CD4-positive, alpha-beta T cell treated with Interleukin-12 subunit alpha and Interleukin-12 subunit beta, for 1 hour (primary cell): ENCODE measurements at places on chromosomes 7 and 10.

DNA sequence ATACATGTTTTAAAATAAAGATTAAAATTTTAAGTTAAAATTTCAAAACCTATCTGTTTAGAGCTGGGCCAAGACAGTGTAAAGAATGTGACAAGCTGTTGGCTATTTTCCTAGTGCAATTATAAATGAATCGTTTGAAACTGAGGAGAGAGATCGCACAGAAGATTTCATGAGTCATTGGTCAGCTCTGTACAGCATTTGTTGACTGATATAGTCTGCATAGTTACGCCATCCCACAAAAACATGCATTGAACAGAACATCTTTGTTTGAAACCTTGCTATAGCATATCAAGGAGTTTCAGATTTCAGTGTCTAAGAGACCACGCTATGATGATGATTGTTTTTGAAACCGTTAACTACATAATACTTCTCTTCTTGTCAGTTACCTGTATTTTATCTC, 1.3 kb upstream of the C10orf67 start:
- DNase-seq, result no peak

DNA sequence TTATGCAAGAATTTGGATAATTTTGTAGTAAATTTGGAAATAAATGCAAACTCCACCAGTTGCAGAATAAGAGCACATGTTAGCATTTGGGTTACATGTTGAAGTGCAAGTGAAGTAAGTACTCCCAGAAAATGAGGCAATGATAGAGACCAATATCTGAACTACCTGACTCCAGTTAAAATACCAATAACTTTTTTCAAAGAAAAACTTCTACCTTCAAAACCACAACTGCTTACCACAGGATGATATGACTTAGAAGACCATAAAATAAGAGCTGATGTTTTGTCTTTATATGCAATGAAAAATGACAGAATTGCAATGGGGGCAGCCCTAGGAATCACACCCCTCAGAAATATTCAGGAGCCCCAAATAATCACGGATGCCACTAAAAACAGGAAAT, 561.6 kb upstream of the TEX47 start:
- no peak for DNase-seq

GRCh38 chr10:71397296-71398212, 834 bp downstream of the CDH23 start:
- DNase-seq, result no peak

DNA sequence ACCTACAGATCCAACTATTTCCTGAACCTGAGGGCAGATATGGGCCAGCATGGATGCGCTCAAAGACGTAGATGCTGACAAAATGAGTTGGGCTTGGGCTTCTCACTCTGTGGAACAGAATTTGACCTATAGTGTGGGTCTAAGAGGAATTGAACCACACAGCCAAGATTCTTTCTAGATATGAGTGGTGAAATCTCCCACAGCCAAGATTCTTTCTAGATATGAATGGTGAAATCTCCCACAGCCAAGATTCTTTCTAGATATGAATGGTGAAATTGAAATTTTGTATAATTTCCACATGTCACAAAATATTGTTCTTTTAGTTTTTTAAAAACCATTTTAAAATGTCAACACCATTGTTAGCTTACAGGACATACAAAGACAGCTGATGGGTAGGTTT, 215.4 kb upstream of the LRGUK start:
- no peak for DNase-seq

GRCh38 chr10:44990302-44990655, 10.4 kb upstream of the ZNF22 start:
- no peak for DNase-seq

GRCh38 chr10:33743429-33743857, 409.0 kb upstream of the NRP1 start:
- no peak for DNase-seq

- DNase-seq, result peak; percentile 63
Measured at GRCh38 chr10:69045441-69046300, 42.2 kb upstream of the SRGN start.

DNA sequence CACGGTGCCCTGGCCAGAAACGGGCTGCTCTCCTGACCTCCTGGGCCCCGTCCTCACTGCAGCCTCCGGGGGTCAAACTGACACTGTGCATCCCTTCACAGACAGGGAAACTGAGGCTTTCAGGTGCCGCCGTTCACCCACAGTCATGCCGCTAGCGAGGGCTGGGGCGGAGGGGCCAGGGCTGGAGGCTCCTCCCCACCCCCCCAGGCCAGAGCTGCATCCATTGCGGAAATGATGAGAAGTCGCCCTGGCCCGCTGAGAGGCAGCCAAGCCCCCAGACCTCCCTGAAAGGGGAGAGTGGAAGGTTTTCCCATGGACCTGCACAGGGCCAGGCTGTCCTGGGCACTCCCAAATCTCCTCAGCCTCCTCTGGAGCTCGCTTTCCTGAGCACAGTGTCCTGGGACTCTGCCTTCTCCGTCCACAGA, 16.5 kb upstream of the INPP5A start:
- DNase-seq, result no peak

- DNase-seq, result no peak
Measured at GRCh38 chr10:95663496-95663895, 7.0 kb upstream of the ALDH18A1 start.

DNA sequence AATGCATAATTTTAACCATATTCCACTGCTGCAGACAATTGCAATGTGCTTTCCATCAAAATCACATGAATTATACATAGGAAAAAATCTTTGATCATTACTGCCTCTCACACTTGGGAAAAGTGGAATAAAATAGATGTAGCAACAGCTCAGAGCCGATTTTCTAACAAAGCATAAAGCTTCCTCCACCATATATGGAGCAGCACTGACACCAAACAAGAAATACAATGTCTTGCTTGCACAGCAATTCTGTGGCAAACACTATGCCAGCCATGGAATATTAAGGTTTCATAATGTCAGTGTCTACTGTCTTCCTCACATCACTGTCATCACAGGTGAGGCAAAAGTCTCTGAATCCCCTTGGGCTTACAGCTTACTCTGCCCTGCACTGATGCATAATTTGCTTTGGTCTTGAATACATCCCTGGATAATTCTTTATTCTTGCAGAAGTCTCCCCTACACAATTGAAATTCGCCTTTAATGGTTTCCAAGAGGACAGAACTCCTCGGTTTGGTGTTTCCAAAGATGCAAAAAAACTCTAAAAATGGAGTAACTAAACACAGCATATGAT, 198.5 kb downstream of the CACNA2D1 start:
- no peak for DNase-seq

DNA sequence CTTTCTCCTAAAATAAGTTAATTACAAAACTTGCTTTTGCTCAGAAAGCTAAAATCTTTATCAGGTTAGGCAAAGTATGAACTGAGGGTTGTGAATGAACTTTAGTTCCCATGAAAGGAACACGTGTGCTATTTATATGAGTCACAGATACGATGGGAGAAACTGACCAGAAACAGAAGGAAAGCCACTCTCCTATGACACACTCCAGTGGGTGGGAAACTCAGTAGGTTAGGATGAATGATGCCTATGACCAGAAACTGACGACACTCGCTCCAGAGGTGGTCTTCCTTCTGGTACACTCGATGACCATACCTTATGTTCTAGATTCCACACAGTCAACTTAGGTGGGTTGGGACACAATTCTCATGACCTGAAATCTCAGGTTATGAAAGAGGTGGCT, 215.7 kb upstream of the INHBA start:
- no peak for DNase-seq

DNA sequence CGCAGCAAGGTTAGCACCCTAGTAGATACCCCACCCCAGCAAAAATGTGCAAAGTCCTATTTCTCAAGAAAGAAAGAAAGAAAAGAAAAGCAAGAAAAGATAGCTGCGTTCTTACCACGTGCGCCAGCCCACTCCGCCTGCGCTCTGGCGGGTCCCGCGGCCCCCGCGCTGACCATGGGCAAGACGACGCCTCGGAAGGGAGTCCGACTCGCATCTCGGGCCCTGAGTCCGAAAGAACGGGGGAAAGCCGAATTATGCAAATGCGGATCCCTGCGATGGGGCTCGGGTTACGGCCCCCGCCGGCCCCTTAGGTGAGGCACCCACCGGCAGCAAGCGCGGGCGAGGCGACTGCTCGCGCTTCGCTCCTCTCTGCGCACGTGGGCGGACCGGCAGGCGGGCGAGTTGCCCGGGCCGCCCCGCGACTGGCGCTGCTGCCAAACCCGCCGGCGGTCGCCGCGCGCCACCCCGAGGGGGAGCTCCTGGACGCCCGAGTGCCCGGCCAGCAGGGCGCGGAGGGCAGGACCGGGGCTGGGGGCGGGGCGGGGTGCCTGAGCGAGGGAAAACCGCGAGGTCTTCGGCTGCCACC, 2.4 kb upstream of the EGR2 start:
- peak; percentile 52 for DNase-seq

DNA sequence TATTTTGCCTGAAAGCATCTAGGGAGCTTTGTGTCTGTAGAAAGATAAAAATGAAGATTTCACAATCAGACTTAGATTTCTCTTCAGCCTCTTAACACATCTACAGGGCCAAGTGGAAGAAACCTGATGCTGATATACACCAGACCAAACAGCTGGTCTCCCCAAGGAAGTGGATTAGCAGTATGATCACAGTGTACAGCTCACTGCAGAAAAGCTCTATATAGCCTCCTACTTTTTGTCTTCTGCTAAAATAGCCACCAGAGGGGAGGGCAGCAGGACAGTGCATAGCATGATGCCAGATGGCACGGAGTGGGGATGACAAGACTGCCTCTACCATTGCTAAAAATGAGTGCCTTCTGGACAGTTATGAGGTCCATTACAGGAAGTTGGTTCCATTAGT, 16.0 kb downstream of the FAM13C start:
- DNase-seq, result no peak

- DNase-seq, result no peak
Measured at GRCh38 chr10:4426866-4427265, 399.1 kb upstream of the AKR1E2 start.

DNA sequence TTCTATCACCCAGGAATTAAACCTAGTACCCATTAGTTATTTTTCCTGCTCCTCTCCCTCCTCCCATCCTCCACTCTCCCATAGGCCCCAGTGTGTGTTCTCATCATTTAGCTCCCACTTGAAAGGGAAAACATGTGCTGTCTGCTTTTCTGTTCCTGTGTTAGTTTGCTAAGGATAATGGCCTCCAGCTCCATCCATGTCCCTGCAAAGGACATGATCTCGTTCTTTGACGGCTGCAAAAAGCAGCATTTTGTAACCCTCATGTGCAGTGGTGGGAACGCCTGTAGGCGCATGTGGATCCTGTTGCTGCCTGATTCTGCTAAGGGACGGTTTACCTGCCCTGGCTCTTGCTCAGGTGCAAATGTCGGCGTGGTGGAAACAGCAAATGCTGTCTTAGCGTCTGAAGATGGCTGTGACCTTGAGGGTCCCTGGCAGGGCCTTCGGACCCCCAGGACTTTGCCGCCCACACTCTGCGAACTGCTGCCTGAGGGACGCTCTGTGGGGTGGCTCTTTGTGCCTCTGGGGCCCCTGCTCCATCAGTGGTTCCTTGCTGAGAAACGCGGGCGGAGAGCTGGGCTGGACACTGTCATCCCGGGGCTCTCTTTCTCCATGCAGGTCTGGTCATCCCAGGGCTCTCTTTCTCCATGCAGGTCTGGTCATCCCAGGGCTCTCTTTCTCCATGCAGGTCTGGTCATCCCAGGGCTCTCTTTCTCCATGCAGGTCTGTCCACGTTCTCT, 5.6 kb upstream of the MTG1 start:
- DNase-seq, result no peak

DNA sequence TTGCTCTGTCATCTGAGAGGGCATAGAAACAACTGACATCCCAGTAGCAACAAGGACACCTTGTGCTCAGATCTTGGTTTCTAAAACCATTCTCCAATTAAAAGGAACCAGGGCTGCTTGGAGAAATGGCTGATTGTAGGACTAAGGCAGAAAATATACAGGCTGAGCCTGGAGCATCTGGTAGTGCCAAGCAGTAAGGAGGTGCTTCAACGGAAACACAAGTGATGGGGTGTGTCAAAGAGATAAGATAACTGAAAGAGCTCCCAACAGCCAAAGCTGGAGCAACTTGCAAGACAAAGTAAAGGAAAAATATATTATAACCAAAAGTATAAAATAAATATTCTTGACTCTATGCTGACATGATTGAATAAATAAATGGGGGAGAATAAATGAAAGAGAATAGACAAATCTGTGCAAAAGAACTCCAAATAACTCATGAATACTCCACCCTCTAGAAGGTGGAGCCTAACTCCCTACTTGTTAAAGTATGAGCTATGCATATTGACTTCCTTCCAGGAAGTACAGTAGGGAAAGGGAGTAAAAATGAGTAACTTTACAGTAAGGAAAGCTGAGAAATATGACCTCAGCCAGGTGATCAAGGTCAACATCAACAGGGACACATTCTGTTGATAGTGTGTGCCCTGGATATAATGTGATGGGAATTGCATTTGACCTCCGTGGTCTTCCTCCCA, 162.4 kb downstream of the NOC3L start:
- DNase-seq, result no peak

DNA sequence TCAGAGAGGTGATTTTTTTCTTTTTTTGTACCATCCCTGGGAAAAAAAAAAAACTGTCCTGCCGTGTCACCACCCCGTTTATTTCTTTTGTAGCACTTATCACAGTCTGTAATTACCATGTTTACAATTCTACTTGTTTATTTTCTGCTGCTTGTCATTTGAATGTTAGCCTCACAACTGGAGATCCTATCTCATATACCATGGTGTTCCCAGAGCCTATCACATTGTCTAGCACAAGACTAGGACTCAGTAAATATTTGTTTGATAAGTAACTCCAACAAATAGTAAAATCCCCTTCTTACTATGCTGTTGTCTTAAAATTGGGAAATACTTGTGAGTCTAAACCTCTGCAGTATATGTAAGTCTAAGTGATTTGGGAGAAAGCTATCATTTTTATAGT, 36.0 kb downstream of the MKLN1 start:
- no peak for DNase-seq

GRCh38 chr7:69388452-69389137, 209.7 kb upstream of the AUTS2 start:
- DNase-seq, result no peak

GRCh38 chr7:48244864-48245271, 73.6 kb downstream of the ABCA13 start:
- no peak for DNase-seq

- DNase-seq, result no peak
Measured at GRCh38 chr7:14505906-14506305, 396.6 kb downstream of the DGKB start.

GRCh38 chr7:2641406-2642393, 9.9 kb downstream of the TTYH3 start:
- no peak for DNase-seq

DNA sequence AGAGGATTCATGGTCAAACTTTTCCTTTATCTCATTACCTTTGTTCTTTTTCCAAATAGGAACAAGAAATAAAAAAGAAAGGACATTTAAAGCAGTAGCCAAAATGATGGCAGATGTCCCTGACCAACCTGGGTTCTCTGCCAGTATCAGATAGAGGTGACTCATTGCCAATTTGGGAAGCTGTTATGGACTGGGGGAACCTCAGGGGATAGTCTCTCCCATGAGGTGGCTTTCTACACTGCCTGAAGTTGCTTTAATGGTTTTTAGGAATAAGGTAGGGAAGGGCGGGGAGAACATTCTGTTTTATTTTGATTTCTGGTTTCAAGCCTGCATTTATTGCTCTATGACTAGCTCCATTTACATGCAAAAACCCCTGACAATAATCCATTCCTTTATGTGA, 457.9 kb upstream of the TPK1 start:
- DNase-seq, result no peak
